ENCODE measurements at places on chromosomes 2 and 18.

GRCh38 chr2:143840601-143841000 lies 679.3 kb downstream of the ZEB2 start:
- no peak for DNase-seq

DNA sequence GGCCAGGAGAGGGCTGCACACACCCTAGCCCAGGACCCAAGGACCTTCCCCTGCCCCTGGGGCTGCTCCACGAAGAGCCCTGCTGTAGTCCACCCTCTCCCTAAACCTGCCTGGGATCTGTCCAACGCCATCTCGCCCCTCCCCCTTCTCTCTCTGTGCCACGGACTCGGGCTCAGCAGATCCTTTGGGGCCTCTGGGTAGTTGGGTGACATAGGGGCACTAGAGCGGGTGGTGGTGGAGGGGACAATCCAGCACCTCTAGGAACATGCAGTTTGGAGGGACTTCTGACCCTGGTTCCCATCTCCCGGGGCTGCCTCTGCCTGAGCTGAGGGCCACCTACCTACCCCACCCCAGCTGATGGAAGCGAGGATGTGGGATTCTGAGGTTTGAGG lies 7.3 kb upstream of the CRYBA2 start:
- no peak for DNase-seq

- no peak for DNase-seq
Observed at GRCh38 chr2:10765914-10766313, 44.5 kb downstream of the ATP6V1C2 start.

GRCh38 chr2:71939588-71940535 lies 207.8 kb downstream of the CYP26B1 start:
- DNase-seq: no peak

DNA sequence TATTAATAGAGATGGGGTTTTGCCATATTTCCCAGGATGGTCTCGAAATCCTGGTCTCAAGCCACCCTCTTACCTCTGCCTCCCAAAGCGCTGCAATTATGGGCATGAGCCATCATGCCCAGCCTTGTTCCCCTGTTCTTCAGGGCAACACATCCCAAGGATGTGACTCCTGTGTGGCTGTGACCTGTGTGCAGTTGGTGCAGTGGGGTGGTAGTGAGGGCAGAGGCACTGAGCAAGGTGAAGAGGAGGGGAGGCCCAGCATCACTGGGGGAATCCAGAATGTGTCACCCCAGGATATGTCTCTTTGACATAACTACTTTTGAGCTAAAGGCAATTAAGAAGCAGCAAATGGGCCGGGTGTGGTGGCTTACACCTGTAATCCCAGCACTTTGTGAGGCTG lies 23.4 kb downstream of the CENPA start:
- no peak for DNase-seq

Data from CD4-positive, alpha-beta T cell treated with Interleukin-4 for 1 hour (primary cell).